ENCODE measurements at places on chromosomes 6 and 20.

DNA sequence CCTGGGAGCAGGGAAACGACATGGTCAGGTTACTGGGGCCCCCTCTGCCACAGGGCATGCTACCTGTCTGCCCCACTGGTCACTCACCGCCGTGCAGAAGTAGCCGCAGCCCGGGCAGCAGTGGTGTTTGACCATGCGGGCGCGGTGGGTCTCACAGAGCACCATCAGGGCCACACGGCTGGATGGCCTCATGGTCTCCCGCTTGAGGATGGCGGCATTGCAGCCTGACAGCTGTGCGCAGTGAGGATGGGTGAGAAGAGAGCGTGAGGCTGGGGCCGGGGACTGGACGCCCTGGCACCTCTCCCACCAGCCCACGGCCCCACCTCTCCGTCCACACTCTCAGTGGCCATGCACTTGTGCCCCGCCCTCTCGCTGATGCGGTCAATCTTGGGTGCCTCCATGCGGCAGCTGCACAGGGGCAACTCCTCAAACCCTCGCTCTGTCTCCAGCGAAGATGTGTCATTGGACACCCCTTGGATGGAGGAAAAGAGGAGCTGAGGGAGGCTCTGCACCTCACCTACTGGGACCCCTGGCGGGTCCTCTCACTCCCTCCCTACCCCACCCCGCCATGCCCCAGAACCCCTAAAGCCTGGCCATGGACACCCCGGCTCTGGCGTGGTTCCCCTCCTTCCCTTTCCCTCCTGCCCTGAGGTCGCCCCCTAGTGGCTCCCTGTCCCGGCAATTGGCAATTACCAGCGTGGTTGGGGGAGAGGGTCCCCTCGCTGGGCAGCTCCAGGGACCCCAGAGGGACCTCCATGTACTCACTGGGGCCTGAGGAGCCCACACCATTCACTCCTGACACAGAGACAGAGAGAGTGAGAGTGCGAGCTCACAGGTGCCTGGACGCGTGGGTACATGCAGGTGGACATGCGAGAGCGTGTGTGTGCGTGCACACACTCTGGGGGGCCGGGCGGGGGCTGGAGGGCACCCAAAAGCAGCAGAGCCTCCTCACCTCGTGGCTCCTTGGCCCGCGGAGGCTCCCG lies 8.9 kb downstream of the EHMT2 start:
- DNase-seq, result no peak

GRCh38 chr6:168376120-168376519 lies 56.5 kb upstream of the DACT2 start:
- DNase-seq, result peak; percentile 77

DNA sequence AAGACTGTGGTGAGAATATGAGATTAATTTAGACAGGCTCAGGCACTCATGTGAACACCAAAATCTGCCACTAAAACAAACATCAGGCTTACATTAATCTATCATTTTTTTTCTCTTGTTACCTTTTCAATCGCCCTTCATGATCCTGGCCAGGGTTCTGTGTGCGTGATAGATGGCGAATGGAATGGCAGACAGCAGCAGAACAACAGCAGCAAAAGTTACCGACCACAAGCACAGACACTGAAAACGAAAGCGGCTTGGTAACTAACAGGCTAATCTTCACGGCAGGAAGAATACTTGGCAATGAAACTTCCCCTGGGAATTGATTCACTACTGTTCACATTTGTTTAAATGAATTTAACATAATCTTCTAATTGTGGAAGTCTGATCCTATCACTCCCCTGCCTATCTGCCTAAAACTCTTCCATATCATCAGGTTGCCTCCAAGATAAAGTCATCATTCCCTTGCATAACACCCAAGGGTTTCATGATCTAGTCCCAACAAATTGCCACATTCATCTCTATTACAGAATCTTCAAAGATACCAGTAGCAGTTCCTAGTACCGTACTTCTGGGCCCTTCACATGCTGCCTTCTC lies 28.7 kb downstream of the PTPRK start:
- DNase-seq, result no peak

DNA sequence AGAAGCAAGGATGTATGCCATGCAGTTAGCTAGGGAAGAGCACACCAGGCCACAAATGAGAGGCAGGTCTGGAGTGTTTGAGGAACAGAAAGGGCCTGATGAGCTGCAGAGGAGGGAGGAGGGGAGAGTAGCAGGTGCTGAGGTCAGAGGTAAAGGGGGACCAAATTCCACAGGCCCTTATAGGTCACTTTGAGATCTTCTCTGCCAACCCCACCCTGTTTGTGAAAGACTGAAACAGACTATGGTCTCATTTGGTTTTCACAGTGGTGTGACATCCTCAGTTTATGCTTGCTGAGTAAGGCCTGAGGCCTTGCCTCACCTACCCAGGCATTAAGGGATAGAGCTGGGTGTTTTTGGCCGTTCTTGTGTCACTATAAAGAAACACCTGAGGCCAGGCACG lies 187.7 kb upstream of the MYLIP start:
- DNase-seq, result no peak

GRCh38 chr6:47306887-47307286 lies 2.8 kb downstream of the TNFRSF21 start:
- DNase-seq, result no peak

- no peak for DNase-seq
Measured at GRCh38 chr20:14631011-14631410, 293.6 kb upstream of the FLRT3 start.

GRCh38 chr6:12569646-12570045 lies 146.9 kb upstream of the PHACTR1 start:
- DNase-seq, result no peak

- DNase-seq, result no peak
Measured at GRCh38 chr6:95321126-95321525, 256.2 kb upstream of the MANEA start.

- no peak for DNase-seq
Measured at GRCh38 chr20:62444286-62444685, 16.9 kb upstream of the RBBP8NL start.

- DNase-seq, result no peak
Measured at GRCh38 chr6:98605705-98606104, 228.7 kb upstream of the POU3F2 start.

GRCh38 chr6:58290177-58290576 lies 972.7 kb downstream of the PRIM2 start:
- DNase-seq, result no peak

GRCh38 chr20:47535088-47535487 lies 33.4 kb downstream of the NCOA3 start:
- DNase-seq, result no peak

- peak; percentile 2 for DNase-seq
Measured at GRCh38 chr6:107075951-107076381, 39.3 kb downstream of the BEND3 start.

DNA sequence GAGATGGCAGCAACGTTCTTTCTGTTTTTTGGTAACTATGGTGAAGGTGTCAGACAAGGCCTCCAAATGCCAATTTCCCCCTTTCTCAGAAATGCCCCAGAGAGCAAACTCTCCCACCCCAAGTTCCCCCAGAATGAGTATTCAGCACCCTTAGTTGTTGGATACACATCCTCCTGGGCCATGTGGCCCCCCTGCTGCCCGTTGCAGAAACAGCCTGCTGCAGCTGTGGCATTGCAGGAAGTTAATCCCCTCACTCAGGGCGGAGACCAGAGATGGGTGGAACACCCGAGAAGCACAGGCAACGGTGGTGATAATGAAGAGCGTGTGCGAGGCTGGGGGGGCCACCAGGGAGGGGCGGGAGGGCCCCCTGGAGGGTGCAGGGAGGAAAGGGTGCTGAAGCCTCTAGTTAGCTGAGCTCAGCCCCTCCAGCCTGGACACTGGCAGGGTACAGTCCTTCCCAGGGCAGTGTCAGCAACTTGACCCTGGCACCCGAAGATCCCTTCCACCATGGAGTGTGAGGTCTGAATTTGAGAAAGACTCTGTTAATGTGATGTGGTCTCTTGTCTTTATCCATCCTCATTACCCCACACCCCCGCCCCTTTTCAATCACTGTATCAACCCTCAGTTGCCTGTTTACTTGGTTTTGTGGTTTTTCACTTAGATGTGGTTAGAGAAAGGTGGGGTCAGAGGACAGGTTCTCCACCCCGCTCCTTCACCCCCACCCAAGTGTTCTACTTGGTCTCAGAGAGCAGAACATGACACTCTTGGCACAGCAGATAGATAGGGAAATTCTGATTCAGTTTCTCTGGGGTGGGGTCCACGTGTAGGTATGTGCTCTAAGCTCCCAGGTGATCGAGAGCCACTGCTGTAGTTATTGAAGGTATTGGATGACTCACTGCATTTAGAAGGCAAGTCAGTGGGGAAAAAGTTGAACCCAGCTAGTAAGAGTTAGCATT lies 208.8 kb upstream of the SUPT3H start:
- no peak for DNase-seq

- DNase-seq, result no peak
Measured at GRCh38 chr6:135030056-135030473, 24.6 kb downstream of the HBS1L start.

GRCh38 chr6:50816947-50817645 lies 1.6 kb upstream of the TFAP2B start:
- DNase-seq, result no peak

- peak; percentile 46 for DNase-seq
Measured at GRCh38 chr20:57381596-57382503, 9.3 kb upstream of the RBM38 start.

- no peak for DNase-seq
Measured at GRCh38 chr20:5918856-5919625, 31.3 kb downstream of the TRMT6 start.

GRCh38 chr6:110951986-110952794 lies 6.3 kb upstream of the GTF3C6 start:
- no peak for DNase-seq

DNA sequence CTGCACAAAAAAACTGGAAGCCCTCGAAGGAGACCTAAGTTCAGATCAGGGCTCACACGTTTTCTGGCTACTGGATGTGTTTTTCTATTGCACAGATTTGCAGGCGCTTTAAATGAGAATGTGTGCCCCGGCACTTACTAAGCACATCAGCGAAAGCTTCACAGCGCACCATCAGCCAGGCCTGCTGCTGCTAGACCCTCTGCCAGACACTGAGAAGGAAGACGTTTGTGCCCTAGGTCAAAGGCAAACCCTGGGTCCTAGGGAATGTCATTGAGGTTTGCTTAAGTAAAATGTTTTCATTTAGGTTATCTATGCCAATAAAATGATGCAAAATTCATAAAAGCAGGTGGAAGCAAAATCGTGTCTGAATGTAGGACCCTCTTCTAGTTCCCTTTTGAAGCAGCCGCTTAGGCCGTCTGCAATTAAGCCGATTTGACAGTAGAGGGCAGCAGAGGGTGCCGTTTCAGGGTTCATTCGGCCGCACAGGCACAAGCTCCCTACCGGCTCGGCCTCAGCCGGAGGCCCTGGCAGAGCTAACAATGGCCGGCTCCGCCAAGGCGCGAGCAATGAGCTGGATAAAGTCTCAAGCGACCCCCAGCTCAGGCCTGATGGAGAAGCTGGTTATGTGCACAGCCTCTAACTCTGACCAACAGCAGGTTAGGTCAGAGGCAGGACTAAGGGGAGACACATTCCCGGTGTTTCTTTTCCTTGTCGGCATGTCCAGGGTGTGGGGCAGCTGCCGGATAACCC lies 107.2 kb upstream of the FOXA2 start:
- peak; percentile 83 for DNase-seq

GRCh38 chr6:142871910-142872331 lies 73.1 kb downstream of the HIVEP2 start:
- DNase-seq, result no peak

GRCh38 chr6:31870385-31870921 lies 7.8 kb upstream of the NEU1 start:
- DNase-seq, result no peak

- DNase-seq, result no peak
Measured at GRCh38 chr20:49391404-49392245, 90.8 kb downstream of the KCNB1 start.

DNA sequence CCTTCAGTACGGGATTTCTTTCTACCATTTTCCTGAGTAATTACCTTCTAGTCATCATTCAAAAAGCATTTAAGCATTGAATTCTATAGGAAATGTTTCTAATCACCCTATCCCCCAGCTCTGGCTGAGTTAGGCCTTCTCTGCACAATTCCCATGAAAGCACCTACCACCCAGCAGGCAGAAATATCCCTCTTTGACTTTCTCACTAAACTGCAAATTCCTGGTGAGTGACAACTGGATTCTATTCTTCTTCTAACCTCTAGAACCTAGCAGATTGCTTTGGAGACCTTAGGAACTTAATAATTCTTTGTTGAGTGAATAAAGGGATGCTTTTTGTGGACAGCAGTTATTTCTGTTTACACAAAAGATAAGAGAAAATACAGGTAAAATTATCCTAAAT lies 328.7 kb downstream of the LAMA2 start:
- no peak for DNase-seq

DNA sequence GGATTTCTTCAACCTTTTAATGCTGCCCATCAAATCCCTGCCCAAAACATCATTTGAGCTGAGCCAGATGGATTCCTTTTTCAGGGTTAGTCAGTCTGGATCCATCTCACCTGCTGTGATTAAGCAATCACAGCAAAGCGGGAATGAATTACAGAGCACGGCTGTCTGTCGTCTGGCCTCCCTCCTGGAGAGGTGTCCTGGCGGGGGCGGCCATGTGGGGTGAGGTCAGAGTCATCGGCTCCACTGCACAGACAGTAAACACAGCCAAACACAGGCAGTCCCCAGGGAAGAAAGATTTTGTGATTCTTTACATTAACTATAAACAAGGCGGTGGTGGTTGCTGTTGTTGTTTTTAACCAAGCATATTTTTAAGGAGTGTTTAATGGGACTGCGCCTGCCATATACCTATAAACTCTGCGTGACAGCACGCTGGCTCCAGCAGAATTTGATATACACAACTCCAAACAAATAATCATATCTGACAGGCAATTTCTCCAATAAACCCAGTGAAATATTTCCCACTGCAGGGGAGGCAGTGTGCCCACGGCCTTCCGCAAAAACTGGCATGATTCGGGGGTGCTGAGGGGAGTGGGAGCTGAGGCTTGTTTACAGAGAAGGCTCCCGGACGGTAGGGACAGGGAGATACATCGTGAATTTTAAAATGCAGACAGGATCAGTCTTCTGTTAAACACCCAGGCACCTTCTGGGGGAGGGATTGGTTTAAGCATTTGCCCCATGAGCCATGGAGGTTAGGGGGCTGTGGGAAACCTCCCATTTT lies 232.0 kb upstream of the PMEPA1 start:
- DNase-seq, result no peak

- no peak for DNase-seq
Measured at GRCh38 chr6:99253271-99253670, 96.2 kb downstream of the FAXC start.

GRCh38 chr6:44820321-44820720 lies 432.8 kb downstream of the CDC5L start:
- no peak for DNase-seq

DNA sequence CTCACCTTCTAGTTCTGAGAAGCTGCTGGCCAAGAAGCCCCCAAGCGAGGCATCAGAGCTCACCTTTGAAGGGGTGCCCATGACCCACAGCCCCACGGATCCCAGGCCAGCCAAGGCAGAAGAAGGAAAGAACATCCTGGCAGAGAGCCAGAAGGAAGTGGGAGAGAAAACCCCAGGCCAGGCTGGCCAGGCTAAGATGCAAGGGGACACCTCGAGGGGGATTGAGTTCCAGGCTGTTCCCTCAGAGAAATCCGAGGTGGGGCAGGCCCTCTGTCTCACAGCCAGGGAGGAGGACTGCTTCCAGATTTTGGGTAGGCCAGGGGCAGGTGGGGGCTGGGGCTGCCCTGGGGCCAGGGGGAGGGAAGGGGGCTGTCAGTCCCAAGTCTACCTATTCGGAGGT lies 2.3 kb downstream of the MYLK2 start:
- no peak for DNase-seq

GRCh38 chr6:35168461-35168861 lies 27.3 kb upstream of the TCP11 start:
- no peak for DNase-seq

Measured in NCI-H1092 treated with DMSO at 0.1 percent for 48 hours (cell line).